Activated naive CD8-positive, alpha-beta T cell treated with anti-CD3 and anti-CD28 coated beads, Interleukin-2, amount 10 ng/mL, durations not matched to agents 7 days and 5 days (primary cell): ENCODE measurements at places on chromosomes 13 and 19.
A peak's percentile ranks its signal among the peaks of the same experiment; 100 is the strongest.

GRCh38 chr19:15210323-15210781, 9.6 kb upstream of the NOTCH3 start:
- DNase-seq, result no peak

DNA sequence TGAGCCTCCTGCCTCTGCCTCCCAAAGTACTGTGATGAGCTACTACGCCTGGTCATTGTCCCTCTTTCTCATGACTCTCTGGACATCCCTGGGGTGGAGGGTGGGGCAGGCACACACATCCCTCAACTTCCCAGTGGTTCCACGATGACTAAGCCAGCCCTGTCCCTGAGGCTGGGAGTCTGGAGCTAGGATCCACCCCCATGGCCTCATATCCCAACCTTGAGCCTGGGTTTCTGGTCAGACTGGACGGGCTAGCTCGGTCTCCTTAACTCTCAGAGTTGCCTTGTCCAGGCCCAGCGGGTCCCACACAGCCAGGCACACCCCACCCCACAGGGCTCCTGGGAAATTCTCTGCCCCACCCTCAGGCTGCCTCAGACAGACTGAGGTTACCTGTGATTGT, 19.6 kb downstream of the IER2 start:
- DNase-seq, result no peak

DNA sequence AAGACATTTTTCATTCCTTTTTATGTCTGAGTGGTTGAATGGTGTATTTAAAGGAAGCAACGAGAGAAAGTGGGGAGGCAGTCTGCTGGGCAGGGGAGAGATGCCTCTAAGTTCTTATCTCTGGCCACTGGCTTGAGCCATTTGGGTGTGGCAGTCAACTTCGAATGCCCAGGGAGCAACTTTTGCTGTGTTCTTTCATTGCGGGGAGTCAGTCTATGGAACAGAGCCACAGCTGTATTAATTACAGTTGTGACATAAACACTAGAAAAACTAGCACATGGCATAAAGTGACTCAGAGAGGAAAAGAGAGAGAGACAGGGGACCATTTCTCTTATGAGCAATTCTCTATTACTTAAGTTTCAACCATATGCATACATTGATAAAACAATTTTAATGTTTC, 40.4 kb upstream of the PDCD5 start:
- no peak for DNase-seq

DNA sequence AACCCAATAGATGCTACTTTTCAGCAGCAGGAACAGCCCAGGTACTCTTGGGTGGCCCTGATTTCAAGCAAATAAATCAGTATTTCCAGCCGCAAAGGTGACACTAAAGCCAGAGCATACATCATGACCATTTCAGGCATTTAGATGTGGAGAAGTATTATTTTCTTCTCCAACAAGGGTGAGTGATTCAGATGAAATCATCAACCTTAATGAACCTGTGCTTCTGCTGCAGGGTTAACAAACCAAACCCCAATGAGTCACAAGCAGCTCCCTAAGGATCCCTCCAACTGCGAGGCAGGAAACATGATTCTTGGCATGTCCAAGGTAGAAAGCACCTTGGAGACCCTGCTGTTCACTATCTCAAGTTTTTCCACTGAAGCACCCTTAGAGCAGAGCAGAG, 32.7 kb downstream of the MBNL2 start:
- DNase-seq, result no peak

DNA sequence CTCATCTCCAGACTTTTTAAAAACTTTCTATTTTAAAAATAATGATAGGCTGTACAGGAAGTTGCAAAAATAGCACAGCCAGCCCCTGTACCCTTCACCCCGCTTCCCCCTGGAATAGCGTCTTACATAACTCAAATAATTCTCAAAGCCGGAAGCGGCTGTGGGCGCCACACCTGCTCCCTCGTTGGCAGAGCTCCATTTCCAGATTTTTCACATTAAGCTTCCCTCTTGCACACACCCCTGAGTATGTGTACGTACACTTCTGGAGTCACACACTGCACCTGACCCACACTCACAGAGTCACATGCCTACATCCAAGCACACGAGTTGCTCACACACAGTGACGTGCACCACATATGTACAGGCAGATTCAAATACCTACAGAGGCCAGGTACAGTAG, 24.9 kb upstream of the DPP9 start:
- no peak for DNase-seq

DNA sequence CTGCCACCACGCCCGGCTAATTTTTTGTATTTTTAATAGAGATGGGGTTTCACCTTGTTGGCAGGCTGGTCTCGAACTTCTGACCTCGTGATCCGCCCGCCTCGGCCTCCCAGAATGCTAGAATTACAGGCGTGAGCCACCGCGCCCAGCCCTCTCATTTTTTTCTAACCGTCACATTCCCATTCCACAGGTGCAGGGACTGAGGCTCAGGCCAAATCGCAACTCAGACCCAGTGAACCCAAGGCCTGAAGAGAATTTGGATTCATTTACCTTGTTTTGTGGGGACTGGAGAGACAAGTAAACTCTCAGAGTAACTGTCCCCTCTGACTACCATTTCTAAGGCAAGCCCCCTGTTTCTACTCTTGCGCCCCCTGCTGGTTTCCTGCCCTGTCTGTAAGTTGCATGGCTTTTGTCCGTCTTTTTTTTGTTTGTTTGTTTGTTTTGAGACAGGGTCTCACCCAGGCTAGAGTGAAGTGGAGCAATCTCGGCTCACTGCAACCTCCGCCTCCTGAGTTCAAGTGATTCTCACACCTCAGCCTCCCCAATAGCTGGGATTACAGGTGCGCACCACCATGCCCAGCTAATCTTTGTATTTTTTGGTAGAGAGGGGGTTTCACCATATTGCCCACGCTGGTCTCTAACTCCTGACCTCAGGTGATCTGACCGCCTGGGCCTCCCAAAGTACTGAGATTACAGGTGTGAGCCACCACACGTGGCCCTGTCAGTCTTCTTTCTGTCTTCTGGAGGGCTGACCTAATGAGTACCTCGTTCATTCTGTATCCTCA, 2.3 kb upstream of the STRN4 start:
- DNase-seq, result peak; percentile 76

- DNase-seq, result no peak
Measured at GRCh38 chr13:34371645-34372395, 553.9 kb downstream of the RFC3 start.

DNA sequence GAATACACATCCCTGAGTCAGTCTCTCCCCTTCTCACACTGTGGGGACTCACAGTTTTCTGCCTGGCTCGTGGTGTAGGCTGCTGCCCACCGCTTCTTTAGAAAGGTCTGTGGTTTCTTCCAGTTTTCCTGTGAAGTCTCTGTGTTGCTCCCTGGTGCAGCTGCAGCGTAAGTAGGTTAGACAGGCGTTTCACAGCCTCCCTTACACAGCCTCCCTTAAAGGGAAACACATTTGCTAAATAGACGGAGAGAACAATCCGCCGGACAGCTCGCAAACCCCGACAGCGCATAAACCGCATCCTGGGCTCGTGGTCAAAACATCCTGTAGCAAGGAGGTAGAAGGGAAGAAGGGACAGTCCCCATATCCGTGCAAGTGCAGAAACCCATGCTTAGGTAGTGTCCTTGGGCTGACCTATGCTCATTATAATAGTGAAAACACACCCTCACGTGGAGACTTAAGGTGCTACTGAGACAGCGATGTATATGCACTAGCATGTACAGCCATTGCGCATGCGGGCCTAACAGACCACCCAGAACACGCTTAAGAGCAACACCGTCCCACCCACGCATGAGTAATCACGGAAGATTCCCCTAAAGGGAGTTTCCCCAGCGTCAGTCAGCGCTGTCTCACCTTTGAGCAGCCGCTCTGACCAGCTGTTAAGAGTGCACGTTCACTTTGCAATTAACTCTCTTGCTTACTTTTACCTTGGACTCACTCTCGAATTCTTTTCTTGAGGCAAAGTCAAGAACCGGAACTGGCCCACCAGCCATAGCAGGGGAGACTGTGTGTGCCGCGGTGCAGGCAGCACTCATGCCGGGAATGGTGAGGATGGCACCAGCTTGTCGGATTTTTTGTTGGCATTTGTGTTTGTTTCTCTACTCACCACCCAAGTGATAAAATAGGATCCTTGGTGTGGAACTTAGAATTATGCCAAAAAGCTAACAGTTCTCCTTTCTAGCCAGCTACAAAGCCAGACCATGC, 16.6 kb downstream of the SIGLEC8 start:
- DNase-seq, result peak; percentile 85

DNA sequence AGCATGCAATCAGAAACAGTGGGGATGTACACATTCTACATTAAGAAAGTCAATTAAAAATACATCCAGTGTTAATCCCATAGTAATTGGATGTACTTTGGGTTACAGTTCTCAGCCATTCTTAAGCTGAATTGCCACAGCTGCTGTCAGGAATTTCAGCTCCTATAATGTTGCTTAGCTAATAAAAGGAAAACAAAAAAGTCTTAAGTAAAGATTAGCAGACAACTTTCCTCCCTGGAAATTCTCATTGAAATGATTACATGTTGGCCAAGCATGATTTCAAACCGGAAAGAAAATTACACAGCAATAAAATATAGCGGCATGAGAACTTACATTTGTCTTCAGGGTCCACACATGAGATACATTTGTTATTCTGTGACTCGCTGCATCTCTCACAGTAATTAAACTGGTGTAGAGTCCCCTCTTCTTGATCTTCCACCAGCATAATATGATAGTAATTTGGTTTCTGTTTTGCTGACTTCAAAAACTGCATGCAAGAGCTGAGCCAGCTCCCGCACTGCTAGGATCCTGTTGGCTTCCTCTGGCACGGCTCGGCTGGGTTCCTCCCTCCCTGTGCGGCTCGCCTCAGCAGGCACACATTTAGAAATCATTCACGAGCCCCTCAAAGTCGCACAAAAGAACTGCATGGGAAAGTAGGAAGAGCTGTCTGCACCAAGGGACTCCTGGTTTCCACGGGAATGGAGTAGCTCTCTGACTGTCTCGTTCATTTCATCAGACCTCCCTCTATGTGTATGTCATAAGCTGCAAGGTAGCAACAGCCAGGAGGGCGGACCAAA, at the start of gene HTR2A:
Gene HTR2A, minus strand, starts transcription at position 713 of the 797 bp plus-strand sequence. CDS start 1,147 bp downstream, outside the sequence.
- DNase-seq, result no peak

DNA sequence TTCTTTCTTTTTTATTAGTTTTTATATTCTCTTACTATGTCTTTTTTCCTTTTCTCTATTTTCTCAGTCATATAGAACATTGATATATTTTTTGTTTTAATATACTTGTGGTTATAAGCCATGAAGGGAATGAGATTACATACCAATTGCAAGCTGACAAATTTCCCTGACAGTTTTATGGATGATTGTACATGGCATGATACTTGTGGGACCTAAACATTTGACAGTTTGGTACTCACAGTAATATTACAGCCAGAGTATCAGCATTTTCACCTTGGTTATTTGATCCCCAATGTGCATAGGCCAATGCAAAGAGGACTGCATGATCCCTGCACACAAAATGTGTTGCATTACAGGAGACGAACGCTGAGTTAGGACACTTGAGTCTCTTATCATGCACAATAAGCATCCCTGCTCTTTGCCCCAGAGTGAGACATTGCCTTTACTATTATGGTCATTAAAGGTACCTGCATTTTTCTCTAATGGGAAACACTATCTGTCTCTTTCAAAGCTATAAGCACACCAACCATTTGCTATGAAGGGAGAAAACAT, 713.4 kb upstream of the PCDH20 start:
- DNase-seq, result no peak

DNA sequence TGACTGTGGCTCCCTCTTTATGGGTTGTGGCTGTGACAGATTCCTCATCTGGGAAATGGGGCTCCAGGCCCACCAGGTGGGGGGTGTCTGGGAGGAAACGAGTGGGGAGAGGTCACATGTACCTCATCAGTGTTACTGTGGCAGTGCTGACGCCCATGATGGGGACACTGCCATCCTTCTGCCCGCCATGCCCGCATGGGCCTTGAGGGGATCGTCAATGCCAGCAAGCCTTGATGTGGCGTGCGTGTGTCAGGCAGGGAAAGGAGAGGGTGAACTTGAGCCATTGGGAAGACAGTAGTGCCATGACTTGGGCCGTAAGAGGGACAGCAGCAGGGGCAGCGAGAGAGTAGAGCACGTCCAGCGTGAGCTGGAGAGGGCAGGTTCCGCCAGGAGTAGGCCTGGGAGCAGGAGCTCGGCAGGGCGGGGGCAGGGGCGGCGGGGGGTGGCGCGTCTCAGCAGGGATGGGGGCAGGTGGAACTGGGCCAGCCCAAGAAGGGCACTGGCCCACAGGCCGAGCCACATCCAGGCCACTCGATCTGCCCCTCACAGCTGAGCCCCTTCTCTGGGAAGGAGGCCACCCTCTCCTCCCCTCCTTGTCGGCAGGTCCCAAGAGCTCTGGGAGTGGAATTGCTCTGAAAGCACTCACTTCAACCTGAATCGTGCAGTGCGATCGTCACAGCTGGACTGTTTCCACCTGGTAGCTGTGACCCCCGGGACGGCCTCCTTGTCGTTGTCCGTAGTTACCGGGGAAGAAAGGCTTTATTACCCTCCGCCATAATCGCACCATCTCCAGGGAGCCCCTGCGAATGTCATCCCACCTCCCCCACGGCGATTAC, 9.9 kb downstream of the KLHL26 start:
- no peak for DNase-seq

- DNase-seq, result no peak
Measured at GRCh38 chr19:38290631-38291147, 13.4 kb upstream of the C19orf33 start.

DNA sequence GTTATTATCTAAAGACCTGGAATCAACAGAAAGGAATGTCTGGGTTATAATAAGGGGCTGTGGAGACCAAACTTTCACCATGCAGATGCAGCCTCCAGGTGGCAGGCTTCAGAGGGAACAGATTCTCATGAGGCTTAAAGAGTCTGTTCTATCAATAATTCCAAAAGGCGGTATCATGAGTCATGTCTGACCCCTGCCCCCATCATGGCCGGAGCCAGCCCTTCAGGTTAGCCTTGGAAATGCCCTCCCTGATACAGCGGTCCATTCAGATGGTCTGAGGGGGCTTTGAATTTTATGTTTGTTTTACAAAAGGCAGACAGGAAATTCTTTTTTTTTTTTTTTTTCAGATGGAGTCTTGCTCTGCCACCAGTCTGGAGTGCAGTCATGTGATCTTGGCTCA, 21.7 kb upstream of the LAMP1 start:
- peak; percentile 41 for DNase-seq

DNA sequence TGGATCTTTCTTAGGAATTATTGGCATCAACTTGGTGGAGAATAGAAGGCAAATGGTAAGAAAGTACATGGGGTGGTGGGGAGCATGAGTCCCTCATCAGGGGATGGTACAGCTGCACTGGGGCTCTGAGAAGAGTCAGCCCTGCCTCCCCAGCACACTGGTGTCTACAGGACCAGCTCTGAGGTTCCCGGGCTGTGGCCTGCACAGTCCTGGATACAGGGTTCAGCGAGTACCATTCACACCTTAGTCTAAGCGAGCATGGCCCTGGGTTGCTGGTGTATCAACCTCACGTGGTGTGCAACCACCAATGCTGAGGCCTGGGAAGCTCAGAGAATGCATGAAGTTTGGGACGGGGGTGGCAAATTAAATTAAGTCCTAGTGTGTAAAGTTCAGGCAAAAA, 10.1 kb downstream of the TMEM255B start:
- DNase-seq, result no peak
